ENCODE measurements at places on chromosomes 13 and 19.

GRCh38 chr19:45446295-45446694 is 21.5 kb upstream of the FOSB start:
- DNase-seq, result peak; percentile 69

DNA sequence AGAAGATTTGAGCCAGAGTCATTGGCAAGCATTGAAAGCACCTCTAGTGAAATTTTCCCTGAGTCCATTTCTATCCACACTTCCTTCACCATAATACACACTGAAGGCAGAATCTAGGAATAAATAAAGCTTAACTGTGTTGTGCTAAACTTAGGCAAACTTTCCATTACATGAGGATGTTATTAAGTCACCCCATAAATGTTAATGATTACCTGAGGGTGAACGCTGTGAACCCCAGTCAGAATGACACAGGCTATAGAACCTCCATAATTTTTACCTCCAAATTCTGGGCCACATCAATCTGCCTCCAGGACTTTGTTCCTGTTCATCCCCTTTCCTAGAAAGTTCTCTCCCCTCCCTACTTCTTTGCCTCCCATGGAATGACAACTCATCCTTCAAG is 71.0 kb downstream of the RAP2A start:
- DNase-seq, result no peak

DNA sequence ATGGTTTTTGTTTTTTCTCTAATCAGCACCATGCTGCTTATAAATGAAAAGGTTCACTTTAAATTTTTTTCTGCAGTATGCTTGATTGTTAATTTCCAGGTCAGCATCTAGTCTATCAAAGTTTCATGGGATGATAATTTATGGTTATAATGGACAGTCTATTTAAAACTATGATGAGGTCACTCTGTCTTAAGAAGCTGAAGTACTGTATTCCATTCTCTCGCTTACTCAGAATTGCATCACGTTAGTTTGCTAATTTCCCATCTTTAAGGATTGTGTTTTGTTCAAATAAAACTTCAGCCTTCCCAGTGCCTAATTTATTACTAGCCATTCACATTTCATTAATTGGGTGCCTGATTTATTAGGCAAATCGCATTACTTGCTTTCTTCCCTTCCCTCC is 94.3 kb downstream of the GPC6 start:
- DNase-seq, result peak; percentile 64

DNA sequence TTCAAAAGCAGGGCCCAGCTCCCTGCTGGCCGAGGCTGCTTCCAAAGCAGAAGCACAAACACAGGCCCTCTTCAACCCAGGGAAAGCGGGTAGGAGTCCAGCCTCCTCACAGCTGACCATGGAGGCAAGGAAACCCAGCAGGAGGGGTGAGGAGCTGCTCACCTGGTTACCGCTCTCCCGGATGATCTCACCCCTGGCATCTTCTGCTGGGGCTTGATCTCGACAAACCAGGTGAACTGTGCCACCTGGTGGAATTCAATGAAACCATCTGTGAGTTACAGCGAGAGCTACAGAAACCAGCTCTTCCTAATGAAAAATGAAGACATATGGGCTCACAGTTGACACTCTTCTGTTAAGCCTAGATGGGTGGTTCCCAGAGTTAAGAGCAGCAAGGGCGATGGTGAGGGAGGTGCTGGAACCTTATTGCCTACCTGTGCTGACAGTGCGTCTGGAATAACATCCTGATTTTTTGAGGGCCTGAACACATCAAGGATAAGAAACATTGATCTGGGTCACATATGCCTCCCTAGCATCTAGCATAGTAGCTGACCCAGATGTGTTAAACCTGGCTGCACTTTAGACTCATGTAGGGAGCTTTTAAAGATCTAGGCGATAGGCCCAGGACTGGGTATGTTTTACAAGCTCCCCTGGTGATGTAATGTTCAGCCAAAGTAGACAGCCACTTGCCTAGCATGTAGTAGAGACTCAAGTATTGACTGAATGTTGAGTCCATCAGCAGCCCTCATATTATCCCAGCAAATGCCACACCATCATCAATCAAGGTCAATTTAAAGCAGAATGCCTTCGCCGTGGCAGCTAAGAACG is 6.1 kb downstream of the DHRS12 start:
- DNase-seq, result peak; percentile 65

- DNase-seq, result no peak
Observed at GRCh38 chr13:53041968-53042516, 13.4 kb downstream of the OLFM4 start.

- no peak for DNase-seq
Observed at GRCh38 chr19:4737955-4738600, 14.4 kb upstream of the DPP9 start.

DNA sequence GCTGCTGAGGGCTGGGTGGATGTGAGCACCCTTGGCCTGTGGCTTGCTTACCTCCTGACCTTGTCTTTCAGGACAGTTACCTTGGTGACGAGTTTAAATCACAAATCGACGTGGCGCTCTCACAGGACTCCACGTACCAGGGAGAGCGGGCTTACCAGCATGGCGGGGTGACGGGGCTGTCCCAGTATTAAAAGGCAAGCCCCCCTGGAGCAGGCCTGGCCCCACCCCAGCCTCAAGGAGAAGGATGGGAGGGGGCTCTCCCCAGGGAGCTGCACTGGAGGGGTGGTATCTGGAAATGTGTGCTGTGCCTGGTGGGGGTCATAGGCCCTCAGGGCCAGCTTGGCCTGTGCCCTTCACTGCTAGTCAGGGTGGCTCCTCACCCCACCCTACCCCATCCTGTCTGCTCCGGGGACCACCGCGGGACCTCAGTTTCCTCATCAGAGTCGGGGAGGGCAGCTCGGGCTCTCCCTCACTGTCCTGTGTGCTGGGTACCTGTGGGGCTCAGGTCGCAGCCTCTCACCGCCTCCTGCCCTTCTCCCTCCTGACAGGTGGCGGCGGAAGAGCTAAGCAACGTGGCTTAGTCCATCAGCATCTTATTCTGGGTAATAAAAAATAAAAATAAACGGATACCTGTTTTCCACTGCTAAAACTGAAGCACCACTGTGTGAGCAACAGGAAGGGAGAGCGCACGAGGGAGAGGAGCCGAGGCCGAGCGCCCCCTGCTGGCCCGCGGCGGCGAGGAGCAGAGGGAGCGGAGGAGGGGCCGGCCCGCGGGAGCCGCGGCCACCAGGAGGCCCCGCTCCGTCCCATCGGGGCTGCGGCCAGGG is 29.8 kb downstream of the CERS1 start:
- peak; percentile 55 for DNase-seq

DNA sequence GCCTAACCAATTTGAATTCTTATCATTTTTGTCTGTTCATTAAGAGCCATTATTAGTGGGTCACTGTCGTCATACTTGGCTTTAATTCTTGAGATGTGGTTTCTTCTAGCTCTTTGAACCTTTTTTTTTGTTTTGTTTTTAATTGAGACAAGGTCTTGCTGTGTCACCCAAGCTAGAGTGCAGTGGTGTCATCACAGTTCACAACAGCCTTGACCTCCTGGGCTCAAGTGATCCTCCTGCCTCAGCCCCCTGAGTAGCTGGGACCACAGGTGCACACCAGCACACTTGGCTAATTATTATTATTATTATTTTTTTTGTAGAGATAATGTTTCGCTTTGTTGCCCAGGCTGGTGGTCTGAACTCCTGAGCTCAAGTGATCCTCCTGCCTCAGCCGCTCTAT is 25.8 kb upstream of the LDLR start:
- no peak for DNase-seq
